ENCODE measurements at places on chromosomes 4 and X.

DNA sequence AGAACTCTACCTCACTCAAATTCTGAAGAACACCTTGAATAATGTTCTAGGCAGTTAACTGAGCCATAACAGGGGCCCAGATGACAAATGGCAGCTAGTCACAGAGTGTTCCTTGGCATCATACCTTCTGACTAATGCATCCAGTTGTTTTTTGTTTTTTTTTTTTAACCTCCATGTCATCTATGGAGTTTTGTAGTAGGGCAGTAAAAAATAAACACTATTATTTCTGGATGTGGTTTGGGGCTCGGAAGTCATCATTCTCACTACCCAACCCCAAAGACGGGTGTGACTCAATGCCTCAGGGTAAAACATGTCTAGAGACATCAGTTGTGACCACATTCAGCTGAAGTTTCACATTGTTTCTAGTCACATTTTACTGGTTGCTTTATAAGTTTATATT lies 31.2 kb upstream of the MCF2 start:
- no peak for DNase-seq

DNA sequence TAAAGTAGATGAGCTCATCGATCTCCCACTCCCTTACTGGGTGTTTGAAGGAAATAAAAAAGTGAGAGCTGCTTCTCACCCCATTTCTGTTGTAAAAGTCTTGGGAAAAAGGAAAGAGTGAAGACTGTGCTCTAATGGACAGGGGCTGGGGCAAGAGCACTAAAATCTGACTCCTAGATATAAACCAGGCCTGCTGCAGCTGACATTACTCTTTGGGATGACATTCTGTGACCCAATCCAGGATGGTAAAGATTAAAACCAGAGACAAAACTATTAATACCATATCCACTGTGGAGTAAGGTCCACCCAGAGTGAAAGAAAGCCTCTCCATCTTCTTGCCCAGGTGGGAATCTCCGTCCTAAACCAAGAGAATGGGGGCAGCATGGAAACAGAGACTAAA lies 20.1 kb upstream of the NEUROG2 start:
- DNase-seq = no peak

- DNase-seq = no peak
Observed at GRCh38 chr4:176107695-176108094, 42.1 kb downstream of the WDR17 start.

DNA sequence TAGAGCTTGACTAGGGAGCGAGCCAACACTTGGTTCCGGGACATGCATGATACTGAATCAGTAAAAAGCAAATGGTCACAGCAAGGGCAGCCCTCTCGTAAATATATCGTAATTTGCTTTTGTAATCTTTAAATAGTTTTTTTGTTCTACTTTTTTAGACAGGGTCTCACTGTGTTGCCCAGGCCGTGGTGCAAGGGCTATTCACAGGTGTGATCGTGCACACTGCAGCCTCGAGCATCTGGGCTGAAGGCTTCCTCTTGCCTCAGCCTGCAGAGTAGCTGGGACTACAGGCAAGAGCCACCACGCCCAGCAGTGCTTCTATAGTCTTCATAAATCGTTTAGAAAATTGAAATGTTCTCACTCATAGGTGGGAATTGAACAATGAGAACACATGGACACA lies 309.7 kb downstream of the TENM3 start:
- DNase-seq = no peak

DNA sequence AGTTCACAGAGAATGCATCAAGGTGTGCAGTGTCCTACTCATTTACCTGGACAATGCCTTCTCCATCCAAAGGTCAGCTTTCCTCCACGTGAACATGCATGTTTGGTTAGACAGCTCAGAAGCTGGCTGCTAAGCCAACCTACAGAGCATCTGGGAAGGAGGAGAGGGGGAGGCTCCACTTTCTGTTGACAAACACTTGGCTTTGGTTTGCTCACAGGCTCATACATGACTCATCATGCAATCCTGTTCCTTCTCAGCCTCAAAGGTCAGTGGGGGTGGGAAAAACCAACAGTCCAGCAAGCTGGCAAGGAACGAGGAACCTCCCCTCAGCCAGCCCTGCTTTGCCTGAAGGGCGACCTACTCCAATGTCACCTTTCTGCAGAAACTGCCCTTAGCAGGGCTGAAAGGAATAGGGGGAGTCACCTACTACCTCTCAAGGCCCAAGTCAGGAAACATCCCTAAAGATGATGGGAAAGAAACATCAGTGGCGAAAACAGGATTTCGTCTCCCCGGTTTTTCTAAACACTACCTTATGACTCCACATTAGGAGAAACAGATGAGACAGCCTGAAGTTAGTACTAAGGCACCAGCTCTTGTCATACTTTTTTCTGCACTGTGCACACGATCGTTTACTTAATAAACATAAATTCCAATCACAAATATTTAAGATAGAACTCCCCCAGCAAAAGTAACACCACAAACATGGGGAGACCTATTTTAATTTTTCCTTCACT lies 37.9 kb downstream of the RELL1 start:
- DNase-seq = no peak

DNA sequence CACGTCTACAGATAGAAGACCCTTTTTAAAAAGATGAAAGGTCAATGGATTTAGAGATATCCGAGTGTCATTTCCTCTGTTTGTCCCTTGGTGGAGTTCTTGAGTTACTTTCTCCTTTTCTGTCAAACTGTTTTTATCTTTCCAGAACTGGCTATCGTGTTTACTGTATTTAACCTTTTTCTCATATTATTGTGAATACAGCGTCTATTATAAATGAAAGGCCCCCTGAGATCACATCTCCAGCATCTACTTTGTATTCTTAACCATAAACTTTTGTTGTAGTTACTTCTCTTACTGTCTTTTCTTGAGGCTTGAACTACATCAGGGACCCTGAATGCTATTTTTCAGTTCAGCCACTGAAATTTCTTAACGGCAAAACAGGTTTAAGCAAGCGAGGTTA lies 4.0 kb upstream of the PCDH7 start:
- DNase-seq = no peak

- no peak for DNase-seq
Observed at GRCh38 chrX:104641176-104641575, 75.2 kb downstream of the IL1RAPL2 start.

- DNase-seq = no peak
Observed at GRCh38 chrX:41526925-41527324, 79.8 kb downstream of the NYX start.

DNA sequence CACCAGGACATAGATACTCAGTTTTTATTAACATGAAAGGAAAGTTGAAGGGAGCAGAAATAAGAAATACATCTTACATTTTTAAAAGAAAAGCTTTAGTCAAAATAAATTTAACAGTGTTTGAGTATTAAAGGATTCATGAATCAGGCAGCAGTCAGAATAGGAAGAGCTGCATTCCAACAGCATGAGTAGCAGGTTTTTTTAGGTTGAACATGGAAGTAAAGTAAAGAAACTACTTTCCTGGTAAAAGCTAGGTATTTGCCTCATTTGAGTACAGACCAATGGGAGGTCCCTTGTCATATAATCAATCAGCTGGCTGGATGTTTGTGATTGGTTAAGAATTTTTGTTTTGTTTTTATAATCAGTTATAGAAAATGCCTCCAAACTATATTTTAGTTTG lies 645.9 kb upstream of the INTU start:
- DNase-seq = no peak

DNA sequence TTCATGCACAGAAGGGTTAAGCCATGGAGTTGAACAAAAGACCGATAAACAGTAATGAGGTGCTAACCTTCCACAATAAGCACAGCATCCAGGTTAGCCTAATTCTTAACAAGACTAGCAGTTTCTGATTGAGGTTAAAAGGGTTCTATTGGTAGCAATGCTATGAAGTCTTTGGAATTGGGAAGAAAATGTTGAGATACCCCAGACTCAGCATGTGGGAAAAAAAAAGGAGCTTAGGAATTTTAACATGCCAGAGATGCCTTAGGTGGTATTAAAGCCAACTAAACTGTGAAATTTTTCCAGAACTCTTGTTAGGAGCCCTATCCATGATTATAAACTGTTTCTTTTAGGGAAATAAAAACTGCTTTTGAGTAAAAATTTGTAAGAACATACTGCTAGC lies 391.7 kb downstream of the GABRG1 start:
- no peak for DNase-seq

DNA sequence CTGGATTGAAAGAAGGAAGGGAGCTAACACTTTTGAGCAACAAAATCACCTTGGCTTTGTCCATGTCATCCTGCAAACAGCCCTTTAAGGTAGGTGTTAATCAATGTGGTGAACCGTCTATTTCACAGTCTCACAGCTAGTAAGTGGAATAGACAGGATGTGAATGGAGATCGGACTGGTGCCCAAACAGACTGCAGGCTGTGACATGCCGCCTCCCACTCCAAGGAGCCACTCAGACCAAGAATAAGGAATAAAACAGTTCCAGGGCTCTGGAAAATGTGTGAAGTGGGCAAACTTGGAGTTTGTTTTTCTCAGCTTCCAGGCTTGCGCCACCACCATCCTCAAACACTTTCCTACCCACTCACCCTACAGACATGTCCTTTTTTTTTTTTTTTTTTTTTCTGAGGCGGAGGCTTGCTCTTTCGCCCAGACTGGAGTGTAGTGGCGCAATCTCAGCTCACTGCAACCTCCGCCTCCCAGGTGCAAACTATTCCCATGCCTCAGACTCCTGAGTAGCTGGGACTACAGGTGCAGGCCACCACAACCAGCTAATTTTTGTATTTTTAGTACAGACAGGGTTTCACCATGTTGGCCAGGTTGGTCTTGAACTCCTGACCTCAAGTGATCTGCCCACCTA lies 57.7 kb upstream of the SEC24B start:
- DNase-seq = no peak

DNA sequence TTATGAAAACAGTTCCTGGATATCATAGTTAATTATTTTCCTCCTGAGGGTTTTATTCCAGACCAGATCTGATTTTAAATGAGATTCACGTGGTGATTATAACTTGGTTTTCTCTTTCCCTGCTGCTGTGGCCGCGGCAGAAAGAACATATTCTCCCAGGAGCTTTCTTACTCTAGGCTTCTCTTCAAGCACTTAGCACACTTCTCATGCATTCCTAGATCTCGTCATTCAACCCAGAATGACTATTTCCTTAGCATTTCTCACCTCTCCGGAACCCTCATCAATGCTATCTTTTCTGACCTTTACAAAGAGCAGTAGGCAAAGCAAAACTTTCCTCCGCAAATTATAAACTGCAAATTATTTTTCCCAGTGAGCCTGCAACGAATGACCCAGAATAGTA lies 122.9 kb downstream of the GPAT3 start:
- no peak for DNase-seq

GRCh38 chr4:140718241-140718952 lies 37.8 kb downstream of the TBC1D9 start:
- no peak for DNase-seq

GRCh38 chr4:1178300-1179088 lies 6.1 kb upstream of the SPON2 start:
- no peak for DNase-seq

- no peak for DNase-seq
Observed at GRCh38 chr4:53040459-53040815, 178.3 kb downstream of the RASL11B start.

DNA sequence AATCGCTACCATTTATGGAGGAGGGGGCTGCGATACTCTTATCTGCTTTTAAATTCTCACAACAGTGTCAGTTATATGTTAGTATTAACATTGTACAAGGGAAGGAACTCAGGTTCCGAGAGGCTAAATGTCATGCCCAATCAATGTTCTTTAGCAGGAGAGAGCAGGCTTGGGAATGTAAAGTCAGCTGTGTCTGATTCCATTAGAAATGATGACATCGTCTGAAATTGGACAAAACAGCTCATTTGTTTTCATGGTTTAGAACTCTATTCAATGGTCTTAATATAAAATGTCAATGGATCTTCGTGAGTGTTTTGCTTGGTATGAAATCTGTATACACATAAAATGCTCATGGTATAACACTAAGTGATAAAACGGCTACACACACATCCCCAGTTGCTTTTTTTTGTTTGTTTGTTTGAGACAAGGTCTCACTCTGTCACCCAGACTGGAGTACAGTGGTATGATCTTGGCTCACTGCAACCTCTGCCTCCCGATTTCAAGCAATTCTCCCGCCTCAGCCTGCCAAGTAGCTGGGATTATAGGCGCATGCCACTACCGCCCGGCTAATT lies 11.9 kb upstream of the SH3KBP1 start:
- DNase-seq = no peak

GRCh38 chr4:24824720-24825119 lies 29.3 kb downstream of the SOD3 start:
- no peak for DNase-seq

- DNase-seq = no peak
Observed at GRCh38 chr4:87532907-87533306, 3.7 kb upstream of the SPARCL1 start.

- DNase-seq = no peak
Observed at GRCh38 chrX:55111578-55112254, 22.9 kb downstream of the PAGE2 start.

GRCh38 chr4:109728385-109728784 lies 1.5 kb downstream of the PLA2G12A start:
- DNase-seq = no peak

DNA sequence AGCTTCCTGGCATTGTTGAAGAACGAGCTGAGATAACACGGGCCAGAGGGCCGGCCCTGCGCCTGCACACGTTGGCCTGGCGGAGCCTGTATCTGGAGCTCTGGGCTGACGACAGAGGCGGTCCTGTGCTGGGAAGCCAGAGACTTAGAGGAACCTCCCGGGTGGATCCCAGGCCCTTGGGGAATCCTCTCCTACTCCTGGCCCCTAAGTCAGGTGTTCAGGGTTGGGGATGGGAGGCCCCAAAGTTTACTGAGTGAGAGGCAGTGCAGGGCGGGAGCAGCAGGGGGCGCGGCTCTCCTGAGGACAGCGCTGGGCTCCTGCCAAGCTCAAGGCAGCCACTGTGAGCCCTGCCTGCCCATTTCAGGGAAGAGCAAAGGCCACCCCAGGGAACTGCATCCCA lies 2.5 kb upstream of the HTRA3 start:
- no peak for DNase-seq

GRCh38 chrX:113950081-113950678 lies 633.7 kb upstream of the HTR2C start:
- no peak for DNase-seq

GRCh38 chrX:107454302-107454701 lies 4.8 kb downstream of the FRMPD3 start:
- DNase-seq = no peak

DNA sequence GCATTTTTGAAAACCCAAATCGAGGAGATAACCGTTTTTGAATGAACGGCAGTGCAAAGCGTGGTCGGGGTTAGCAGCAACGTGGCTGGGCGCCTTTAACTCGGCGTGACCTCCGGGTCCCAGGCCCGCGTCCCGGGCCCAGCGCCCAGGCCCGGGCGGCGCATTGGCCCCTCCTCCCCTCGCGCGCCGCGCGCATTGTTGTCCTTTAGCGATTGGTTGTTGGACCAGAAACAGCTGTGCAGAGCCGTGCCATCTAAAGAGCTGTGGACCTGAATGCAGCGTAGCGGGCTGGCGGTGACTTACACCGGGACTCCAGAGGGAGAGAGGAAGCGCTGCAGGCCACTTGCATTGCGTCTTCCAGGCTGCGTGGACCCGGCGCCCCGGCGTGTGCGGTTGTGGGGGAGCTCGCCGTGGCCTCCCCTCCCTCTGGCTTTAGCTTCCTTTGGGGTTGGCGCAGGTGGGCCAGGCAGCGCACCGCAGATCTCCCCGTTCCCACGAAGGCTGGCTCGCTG lies at the start of gene STOX2:
Gene STOX2, plus strand, starts transcription at position 227 of the 512 bp plus-strand sequence. CDS start 1,484 bp downstream, outside the sequence.
- DNase-seq = peak; percentile 82

- DNase-seq = no peak
Observed at GRCh38 chr4:98546910-98547594, 111.4 kb downstream of the TSPAN5 start.

GRCh38 chr4:19806865-19807264 lies 444.8 kb upstream of the SLIT2 start:
- no peak for DNase-seq

- DNase-seq = peak; percentile 29
Observed at GRCh38 chr4:151865744-151866591, 105.2 kb upstream of the GATB start.

- DNase-seq = no peak
Observed at GRCh38 chrX:83759872-83760271, 101.1 kb upstream of the CYLC1 start.

Measured in head of caudate nucleus (tissue), 42 donors.